ENCODE measurements at places on chromosomes 11 and 22. TPM values are rescaled to one million over a fixed set of nuclear protein-coding genes. Genes with fewer than 3 reads are reported as not detected.

GRCh38 chr11:118885319-118885718, 1.6 kb downstream of the CXCR5 start:
- no peaks in the 10 kb centered on the region for H3K27me3 ChIP-seq
- DNase-seq = no peak
- peaks cover 28% of the 10 kb centered on the region for H3K4me1 ChIP-seq
- no peak overlapping the region for H3K4me3 ChIP-seq

SLC22A9 gene
- 0.66 TPM for total RNA-seq

DNA sequence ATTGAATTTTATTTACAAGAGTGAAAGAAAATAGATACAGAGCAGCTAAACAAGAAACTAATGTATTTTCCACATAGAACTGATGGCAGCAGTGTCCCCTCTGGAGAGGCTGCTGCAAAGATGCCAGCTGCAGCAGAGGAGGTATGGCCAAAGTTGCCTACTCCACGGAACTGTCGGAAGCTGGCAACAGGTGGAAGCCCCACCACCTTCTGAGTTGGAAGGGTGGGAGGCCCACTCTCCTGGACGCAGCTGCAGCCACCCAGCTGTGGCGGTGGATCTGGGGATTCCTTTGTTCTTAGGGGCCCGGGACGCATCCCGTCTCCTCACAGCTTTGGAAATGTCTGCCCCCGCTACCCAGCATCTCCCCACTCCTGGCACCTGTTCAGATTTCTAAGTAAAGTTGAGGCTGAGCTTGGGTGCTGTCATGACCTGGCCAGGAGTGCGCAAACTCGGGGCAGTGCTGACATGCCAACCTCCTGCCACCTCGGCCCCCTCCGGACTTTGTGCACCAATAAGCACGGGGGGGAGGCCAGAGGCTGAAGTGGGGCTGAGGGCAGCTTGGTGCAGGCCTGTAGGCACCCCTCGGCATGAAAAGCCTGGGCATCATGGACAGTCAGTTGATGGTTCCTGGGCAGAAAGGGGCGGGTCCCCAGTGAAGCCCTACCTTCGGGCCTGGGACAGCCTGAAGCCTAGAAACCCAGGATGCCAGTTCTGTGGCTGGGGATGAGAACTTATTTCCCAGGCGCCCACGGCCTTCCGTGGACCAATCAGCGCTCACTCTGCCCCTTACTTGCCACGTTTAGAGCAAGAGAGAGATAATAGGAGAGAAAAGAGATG, 1071.4 kb downstream of the JRKL start:
- no peak overlapping the region for H3K27ac ChIP-seq
- no peak overlapping the region for H3K4me3 ChIP-seq
- no peaks in the 10 kb centered on the region for H3K27me3 ChIP-seq
- no peaks in the 10 kb centered on the region for H3K36me3 ChIP-seq

MRGPRX3 gene
- total RNA-seq = not detected

DNA sequence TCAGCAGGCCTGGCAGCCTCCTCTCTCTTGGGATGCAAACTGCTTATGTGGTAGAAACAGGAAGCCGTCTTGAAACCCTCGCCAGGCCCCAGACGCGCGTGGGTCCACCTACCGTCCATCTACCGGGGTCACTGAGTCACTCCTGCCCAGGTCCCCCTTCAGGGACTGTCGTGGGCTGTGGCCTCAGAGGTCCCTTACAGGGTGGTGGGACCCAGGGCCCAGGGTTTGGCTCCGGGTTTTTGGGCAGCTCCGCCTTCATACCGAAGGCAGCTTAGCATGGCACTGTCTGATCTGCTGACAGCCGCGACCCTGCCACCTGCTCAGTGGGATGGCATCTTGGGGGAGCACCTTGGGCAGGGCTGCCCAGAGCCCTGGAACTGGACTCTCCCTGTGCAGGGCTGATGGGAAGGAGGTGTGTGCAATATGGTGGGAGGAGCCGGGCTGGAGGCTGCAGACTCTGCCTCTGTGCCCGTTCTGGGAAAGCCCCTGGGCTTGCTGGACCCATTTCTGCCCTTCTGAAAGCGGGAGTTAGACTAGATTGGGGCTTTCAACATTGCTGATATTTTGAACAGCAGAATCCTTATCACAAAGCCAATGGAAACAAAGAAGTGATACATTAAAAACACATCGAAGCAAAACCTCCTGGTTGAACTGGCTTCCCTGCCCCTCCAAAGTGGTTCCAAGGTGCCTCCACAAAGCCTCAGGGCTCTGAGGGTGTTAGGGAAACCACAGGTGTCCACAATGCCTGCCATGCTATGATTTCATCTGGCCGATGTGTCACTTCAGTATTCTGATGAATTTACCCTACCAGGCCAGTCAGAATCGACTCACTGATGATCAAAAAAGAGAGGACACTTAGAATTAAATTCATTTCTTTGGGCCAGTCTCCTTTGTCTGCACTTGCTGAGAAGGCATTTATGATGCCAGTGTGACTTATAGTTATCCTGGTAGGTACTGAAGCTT, 316.5 kb downstream of the KIRREL3 start:
- H3K4me1 ChIP-seq = no peaks in the 10 kb centered on the region
- H3K36me3 ChIP-seq = no peaks in the 10 kb centered on the region
- H3K4me3 ChIP-seq = no peak overlapping the region
- no peak for DNase-seq
